HFF-Myc (cell line): ENCODE measurements at places on chromosomes 4 and X.
A peak's percentile ranks its signal among the peaks of the same experiment; 100 is the strongest.

- DNase-seq: no peak
Measured at GRCh38 chr4:89411539-89412309, 104.1 kb upstream of the GPRIN3 start.

DNA sequence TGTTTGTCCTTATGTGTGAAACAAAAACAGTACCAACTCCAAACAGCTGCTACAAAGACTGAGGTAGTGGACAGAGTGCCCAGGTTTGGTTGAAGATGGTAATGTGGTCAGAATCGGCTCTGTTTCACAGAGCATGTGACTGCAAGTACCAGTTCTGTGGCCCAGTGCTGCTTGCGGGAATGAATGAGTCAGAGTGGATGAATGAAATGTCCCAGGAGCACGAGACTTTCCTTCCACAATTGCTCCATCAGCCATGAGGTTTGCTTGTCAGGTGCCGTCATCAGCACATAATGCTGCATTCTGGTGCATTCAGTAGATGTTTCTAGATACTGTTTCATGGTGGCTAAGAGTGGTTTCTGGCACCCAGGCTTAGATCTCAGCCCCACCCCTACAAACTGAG lies 84.2 kb downstream of the GPR143 start:
- DNase-seq: no peak

DNA sequence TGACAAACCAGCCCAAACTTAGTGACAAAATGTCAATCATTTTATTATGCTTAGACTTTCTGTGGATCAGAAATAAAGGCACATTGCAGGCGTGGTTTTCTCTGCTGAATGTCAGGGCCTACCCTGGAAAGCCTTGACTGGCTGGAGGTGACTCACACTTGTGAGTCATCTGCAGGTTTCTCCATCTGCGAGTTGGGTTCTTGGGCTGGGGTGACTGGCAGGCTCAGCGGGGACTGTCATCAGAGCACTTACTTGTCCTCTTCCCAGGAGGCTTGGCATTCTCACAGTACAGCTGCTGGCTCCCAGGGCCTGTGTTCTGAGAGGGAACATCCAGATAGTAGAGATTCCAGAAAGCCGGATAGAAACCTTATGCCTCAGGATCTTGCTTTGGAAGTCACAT lies 153.8 kb upstream of the AGA start:
- peak; percentile 39 for DNase-seq

DNA sequence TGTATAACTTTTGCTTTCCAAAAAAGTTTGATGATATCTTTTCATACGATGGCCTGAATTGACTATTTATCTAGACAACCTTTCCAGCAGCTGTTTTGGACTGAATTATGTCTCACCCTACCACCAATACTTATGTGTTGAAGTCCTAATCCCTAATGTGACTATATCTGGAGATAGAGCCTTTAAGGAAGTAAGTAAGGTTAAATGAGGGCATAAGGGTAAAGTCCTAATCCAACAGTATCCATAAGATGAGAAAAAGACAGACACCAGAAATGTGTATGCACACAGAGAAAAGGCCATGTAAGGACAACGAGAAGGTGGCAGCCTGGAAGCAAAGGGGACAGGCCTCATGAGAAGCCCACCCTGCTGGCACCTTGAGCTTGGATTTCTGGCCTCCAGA lies 86.6 kb upstream of the PPARGC1A start:
- DNase-seq: no peak

GRCh38 chr4:1368421-1369090 lies 21.5 kb downstream of the UVSSA start:
- no peak for DNase-seq

GRCh38 chr4:144514736-144515135 lies 131.2 kb upstream of the HHIP start:
- no peak for DNase-seq

DNA sequence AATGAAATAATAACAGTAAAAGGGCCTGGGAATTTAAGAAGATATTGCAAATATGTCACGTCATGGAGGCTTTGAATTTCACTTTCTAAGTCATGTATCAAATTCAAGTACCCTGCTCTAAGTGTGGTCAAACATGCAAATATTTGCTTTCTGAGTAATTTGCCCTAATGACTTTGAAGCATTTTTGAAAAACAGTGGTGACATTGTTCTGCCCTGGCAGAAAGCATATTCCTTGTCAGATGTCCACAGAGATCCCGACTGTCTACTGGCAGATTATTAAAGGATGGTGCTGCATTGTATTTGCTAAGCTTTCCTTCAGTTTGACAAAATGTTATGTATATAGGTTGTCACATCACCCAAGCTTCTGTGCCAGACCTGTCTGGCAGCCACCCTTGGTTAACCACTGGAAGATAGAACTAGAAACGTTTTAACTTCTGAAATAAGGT lies 92.5 kb downstream of the ANK2 start:
- DNase-seq: no peak

GRCh38 chr4:86896596-86896995 lies 4.4 kb upstream of the C4orf36 start:
- DNase-seq: no peak

DNA sequence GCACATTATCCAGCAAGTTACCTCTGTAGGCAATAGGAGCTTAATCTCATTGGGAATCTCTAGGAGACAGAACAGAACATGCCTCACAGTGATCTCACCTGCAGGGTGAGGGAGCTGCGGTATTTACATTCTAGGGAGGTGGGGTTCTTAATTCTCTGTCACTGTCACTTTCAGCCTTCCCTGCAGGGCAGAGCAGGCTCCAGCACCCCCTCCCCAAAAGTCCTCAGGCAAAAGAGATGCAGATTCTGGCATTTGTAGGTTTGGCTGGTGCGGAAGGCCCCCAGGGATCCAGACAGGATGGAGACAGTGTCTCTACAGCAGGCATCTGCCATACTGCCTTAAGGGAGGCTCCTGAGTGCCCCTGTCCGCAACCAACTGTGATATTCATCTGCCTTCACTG lies 166.4 kb upstream of the ATP6AP2 start:
- no peak for DNase-seq

DNA sequence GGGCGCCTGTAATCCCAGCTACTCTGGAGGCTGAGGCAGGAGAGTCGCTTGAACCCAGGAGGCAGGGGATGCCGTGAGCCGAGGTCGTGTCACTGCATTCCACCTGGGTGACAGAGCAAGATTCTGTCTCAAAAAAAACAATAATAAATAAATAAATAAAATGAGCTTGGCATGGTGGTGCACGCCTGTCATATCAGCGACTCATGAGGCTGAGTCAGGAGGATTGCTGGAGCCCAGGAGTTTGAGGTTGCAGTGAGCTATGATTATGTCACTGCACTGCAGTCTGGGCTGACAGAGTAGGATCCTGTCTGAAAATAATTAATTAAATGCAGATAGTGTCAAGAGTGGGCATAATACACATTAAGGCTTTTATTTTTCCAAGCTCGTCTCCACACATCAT lies 77.5 kb downstream of the DHRSX start:
- DNase-seq: no peak

DNA sequence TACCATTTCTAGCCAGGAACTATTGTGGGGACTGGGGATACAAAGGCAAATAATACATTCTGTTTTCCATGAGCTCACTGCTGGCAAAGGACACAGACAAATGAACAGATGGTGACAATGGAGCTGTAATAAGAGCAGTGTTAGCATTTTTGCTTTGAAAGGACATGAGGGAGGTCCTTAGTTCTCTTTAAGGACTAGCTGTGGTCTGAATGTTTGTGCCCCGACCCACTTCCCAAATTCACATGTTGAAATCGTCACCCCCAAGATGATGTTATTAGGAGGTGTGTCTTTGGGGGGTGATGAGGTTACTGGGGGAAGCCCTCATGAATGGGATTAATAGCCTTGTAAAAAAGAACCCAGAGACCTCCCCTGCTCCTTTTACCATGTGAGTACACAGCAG lies 30.3 kb downstream of the CCNG2 start:
- DNase-seq: no peak

DNA sequence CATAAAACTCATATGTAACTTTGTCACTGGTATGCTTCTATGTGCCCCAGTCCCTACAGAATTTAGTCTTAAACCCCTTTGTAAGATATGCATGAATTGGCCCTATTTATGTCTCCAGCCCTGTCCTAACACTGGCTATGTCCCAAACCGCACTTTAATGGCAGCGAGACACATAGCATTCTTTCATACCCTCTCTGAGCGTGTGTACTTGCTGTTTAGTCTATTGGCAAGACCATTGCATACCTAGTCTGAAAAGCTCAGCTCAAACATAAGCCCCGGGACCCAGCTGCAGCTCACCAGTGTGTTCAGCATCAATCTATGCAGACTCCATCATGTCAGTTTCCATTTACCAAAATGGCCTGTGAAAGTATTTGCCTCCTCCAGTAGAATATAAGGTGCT lies 1018.4 kb upstream of the TENM3 start:
- DNase-seq: no peak

DNA sequence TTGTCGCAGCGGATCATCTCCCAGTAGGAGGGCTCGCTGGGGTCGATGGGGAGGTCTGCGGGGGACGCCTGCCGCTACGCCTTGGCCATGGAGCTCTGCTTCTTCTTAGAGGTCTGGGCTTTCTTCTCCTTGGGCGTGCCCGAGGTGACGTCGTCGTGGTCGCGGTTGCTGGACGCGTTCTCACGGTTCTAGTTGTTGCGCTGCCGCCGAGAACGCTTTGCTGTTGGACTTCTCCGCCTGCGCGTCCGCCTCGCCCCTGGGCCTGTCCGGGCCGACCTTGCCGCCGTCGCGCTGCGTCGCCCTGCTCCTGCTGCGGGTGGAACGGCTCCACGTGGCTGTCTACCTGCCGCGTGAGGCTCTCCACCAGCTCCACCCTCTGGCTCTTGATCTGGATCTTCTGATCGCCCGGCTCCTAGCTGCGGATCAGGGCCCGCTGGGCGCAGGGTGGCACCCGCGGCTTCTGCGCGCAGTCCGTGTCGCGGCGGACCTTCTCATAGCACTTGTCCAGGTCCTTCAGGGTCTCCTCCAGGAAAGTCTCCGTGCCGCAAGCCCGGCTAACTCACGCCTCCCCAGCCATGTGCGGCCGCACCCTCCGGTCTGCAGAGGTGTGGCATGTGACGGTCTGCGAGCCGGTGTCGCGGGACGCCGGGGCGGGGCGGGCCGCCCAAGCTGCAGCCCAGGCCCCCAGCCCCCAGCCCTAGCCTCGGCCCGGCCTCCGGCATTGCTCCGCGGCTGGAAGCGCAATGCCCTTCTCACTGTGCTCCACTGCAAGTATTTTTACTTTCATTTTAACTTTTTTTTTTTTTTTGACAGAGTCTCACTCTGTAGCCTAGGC lies 40.5 kb upstream of the OGT start:
- no peak for DNase-seq

GRCh38 chrX:155148724-155149537 lies 67.3 kb upstream of the VBP1 start:
- DNase-seq: no peak

- no peak for DNase-seq
Measured at GRCh38 chr4:109721033-109721432, 8.8 kb downstream of the PLA2G12A start.

GRCh38 chr4:4461850-4462249 lies 74.9 kb downstream of the NSG1 start:
- no peak for DNase-seq

DNA sequence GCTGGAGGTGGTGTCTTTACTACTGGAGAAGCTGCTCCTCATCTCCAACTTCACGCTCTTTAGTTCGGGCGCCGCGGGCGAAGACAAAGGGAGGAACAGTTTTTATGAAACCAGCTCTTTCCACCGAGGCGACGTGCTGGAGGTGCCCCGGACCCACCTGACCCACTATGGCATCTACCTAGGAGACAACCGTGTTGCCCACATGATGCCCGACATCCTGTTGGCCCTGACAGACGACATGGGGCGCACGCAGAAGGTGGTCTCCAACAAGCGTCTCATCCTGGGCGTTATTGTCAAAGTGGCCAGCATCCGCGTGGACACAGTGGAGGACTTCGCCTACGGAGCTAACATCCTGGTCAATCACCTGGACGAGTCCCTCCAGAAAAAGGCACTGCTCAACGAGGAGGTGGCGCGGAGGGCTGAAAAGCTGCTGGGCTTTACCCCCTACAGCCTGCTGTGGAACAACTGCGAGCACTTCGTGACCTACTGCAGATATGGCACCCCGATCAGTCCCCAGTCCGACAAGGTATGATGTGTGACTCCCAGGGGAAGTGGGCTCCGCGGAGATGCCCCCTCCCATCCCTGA lies 634 bp downstream of the LRAT start:
- no peak for DNase-seq

GRCh38 chr4:139919004-139919403 lies 235.0 kb downstream of the MAML3 start:
- DNase-seq: no peak

- no peak for DNase-seq
Measured at GRCh38 chrX:34859191-34859590, 83.4 kb upstream of the FAM47B start.

GRCh38 chrX:144259054-144259453 lies 375.2 kb downstream of the UBE2NL start:
- DNase-seq: no peak

DNA sequence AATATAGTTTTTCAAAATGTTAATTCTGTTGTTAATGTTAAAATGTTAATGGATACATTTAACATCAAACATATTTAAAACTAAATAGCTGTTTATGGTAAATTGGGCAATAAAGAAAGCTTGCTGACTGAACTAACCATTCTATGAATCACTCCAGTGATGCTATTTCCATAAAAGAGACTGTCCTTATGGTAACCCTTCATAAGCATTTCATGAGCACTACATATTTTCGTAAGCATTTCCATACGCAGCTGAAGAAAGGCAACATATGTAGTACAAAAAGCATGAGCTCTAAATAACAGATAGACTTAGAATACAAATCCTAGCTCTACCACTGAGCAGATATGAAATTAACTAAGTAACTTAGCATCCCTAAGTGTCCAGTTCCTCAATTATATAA lies 188.9 kb downstream of the COL25A1 start:
- DNase-seq: peak; percentile 30

DNA sequence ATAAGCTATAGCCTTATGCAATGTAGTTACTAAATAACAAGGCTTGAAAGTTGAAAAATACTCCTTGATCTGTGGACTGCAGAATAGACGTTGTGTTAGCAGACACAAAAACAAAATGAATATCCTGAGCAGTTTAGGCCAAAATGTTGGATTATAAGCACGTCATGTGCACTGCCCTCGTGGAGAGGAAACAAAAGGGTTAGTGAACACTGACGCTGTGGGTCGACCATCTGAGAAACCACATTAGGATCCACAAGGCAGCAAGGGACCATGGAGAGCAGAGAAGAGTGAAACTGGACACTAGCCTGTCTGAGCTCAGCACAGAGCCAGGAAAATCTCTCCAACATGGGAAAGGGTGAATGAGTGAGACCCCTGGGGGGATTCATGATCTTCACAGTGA lies 145.3 kb downstream of the DTHD1 start:
- DNase-seq: no peak

DNA sequence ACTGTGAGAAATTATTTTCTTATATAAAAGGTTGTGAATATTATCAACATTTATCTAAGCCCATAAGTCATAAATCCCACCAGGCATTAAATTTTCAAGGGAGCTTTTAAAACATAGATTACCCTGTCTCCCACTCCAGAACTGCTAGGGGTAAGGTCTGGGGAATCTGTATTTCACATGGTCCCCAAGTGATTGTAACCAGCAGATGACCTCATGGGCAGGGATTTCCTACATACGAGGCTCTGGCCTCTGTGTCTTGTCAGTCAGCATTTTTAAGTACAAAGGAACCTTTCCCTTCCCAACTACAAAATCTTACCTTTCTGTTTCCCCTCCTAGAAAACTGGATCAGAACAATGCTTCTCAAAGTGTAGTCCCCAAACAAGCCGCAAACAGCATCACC lies 188.6 kb downstream of the TSPAN5 start:
- no peak for DNase-seq
